ENCODE measurements at places on chromosomes 5 and 9. TPM values are rescaled to one million over a fixed set of nuclear protein-coding genes. Genes with fewer than 3 reads are reported as not detected.

TRIM7 gene
- 2.0 TPM for total RNA-seq

EIF4E1B gene
- not detected for total RNA-seq

FOXD1 gene
- 0.28 TPM for total RNA-seq

PCDHB8 gene
- not detected for total RNA-seq

ORM2 gene
- not detected for total RNA-seq

FOXD4L5 gene
- 0.20 TPM for total RNA-seq

FGD3 gene
- 102 TPM for total RNA-seq

FOXI1 gene
- not detected for total RNA-seq

ANKDD1B gene
- total RNA-seq = not detected

BAAT gene
- total RNA-seq = not detected

F2R gene
- 36.6 TPM for total RNA-seq

FBXL7 gene
- total RNA-seq = not detected

NHP2 gene
- 101 TPM for total RNA-seq

FOXD4L4 gene
- not detected for total RNA-seq

SNCB gene
- total RNA-seq = not detected

PPP3R2 gene
- total RNA-seq = not detected

MEGF10 gene
- total RNA-seq = not detected
